ENCODE measurements at places on chromosomes 13 and 19.

DNA sequence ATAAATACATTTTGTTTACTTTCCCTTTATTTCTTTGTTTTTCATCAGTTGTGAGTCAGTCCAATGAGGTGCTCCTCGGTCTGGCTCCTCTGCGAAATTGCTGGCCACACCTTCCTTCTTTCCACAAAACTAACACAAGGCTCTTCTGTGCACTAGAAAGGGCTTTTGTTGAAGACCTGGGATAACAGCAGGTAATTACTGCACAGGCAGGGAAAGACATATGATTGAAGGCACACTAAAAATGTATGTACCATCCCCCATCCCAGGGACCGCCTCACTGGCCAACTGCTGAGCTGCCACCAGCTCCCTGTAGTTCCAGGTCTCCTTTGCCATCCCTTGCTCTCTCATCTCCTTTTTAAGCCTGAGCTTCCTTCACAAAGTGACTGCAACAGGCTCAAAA lies 180.5 kb downstream of the EFNB2 start:
- no peak for DNase-seq

- no peak for DNase-seq
These were observed 14.7 kb upstream of the GRAMD1A start for GRCh38 chr19:34985249-34986022.

- no peak for DNase-seq
These were observed 179 bp upstream of the AMER2 start for GRCh38 chr13:25172303-25172630.

DNA sequence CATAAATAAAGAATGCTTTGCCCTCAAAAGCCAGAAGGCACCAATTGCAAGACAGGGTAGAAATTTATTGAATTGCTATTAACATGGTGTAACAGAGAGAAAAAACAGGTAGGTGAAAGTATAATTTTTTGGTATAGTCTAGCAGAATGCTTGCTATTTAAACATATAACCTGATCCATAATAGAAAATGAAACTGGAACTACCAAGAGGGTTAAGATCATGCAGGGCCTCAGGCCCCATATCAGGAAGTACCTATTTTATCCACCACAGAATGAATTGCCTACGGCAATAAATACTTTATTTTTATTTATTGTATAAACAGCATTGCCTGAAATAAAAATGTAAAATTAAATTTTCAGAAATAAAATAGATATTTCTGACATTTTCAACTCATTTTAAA lies 159.5 kb downstream of the PRR20E start:
- DNase-seq: no peak

DNA sequence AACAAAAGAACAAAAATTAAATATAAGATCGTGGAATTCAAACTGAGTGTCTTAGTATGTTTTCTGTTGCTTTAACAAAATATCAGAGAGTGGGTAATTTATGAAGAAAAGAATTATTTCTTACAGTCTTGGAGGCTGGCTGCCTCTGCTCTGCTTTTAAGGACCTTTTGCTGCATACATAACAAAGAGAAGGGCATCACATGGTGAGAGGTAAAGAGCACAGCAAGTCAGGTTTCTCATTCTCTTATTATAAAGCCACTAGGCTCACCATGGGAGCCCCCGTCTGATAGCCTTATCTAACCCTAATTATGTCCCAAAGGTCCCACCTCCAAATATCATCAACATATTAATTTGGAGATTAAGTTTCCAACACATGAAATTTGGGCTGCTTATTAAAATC lies 231.3 kb downstream of the SLITRK6 start:
- no peak for DNase-seq

DNA sequence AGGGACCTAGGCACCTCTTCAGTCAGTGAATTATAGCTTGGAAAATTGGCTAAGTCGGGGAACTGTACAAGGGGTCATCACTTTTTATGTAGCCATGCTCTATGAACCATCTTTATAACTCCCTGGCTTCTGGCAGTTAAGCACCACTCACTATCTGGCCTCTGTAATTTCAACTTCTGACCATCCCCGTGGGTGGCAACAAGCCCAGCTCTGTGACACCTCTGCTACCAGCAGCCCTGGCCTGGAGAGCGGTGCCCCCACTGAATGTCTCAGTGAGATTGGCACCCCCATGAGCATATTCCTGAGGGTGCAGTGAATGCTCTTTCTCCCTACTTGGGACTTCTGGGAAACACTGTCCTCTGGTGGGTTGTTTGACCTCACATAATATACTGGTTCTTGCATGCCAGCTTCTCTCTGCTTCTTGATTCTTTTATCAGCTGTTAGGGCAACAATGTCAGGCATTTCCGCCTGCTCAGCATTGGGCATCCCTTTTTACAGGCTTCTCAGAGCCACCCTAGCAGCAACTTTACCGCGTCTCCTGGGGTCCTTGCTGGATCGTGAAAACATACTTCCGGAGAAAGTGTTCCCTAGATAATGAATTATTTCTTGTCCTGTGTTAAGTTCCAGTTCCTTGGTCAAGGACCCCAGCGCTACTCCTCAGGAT lies 10.4 kb downstream of the KL start:
- DNase-seq: no peak

- DNase-seq: no peak
These were observed 49.4 kb downstream of the SOX1 start for GRCh38 chr13:112116187-112116950.

DNA sequence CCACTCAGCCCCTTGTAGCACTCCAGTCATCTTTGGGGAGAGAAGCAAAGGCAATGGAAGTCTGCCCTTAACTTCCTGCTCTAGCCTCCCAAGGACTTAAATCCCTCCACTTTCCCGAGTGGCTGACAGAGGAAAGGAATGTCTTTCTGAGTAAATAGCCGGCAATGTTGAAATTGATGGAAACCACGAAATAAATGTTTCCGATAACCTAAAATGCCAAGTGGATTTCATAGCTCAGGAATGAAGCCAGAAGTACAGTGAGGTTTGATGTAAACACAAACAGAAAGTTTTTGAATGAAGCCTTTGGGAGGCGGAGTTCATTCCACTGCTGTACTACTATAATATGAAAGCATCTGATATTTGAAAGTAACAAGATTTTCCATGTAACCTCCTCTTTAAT lies 14.0 kb upstream of the TBC1D4 start:
- no peak for DNase-seq

- DNase-seq: no peak
These were observed 89.2 kb downstream of the RGCC start for GRCh38 chr13:41546372-41547190.

- DNase-seq: no peak
These were observed 332.0 kb downstream of the IRS2 start for GRCh38 chr13:109454167-109454917.

GRCh38 chr13:55155046-55155445 lies 1985.7 kb upstream of the PRR20A start:
- no peak for DNase-seq

All from activated T-helper 1 cell treated with anti-CD3 and anti-CD28 coated beads, Interleukin-12 subunit alpha, Interleukin-12 subunit beta, Interleukin-2, Interleukin-4 antibody, amounts not matched to agents 30 ng/mL and 10 ng/mL and 1 ng/mL, durations not matched to agents 14 hours and 24 hours and 36 hours (primary cell).